Nephron progenitor cell (in vitro differentiated cells): ENCODE measurements at places on chromosomes 1 and 21.

- H3K36me3 ChIP-seq: no peaks in the 10 kb centered on the region
- no peak overlapping the region for H3K27ac ChIP-seq
- H3K4me3 ChIP-seq: no peak overlapping the region
- no peaks in the 10 kb centered on the region for H3K4me1 ChIP-seq
Measured at GRCh38 chr1:11855430-11855829, 3.3 kb downstream of the NPPB start.

DNA sequence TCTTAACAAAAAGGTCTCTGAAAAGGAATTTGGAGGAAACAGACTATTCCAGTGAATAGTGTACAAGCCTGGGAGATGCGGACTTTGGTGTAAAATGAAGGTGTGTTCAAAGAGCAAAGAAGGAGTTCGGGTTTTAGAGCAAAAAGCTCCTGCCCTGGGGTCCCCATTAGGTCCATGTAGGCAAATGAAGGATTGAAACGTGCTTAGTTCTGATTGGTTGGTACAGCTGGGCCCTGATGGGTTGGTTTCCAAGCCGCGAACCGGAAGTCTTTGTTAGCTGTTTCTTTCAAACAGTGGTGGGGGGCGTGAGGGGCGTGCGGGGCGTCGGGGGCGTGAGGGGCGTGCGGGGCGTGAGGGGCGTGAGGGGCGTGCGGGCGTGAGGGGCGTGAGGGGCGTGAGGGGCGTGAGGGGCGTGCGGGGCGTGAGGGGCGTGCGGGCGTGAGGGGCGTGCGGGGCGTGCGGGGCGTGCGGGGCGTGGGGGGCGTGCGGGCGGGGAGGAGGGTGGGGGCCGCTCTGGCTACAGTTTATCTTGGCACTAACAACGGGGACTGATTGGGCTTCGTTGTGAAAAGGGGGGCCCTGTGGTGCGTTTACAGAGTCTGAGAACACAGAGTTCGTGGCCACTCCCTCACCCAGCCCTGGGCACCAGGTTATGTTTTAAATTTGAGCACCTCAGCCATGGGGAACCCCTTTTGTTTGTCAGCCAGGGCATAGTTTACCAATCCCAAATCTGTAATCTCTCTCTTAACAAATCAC is 29.4 kb downstream of the LRRC3 start:
- no peaks in the 10 kb centered on the region for H3K36me3 ChIP-seq
- H3K4me1 ChIP-seq: peaks cover 23% of the 10 kb centered on the region
- H3K4me3 ChIP-seq: peak overlapping the region; percentile 80
- no peak for DNase-seq

- H3K4me3 ChIP-seq: no peak overlapping the region
- peaks cover 24% of the 10 kb centered on the region for H3K27me3 ChIP-seq
- H3K36me3 ChIP-seq: no peaks in the 10 kb centered on the region
- no peak for DNase-seq
Measured at GRCh38 chr1:204641936-204642335, 43.6 kb downstream of the LRRN2 start.

- H3K27me3 ChIP-seq: no peaks in the 10 kb centered on the region
- no peak for DNase-seq
- no peak overlapping the region for H3K4me3 ChIP-seq
- no peak overlapping the region for H3K27ac ChIP-seq
Measured at GRCh38 chr1:170700842-170701615, 37.1 kb downstream of the PRRX1 start.

DNA sequence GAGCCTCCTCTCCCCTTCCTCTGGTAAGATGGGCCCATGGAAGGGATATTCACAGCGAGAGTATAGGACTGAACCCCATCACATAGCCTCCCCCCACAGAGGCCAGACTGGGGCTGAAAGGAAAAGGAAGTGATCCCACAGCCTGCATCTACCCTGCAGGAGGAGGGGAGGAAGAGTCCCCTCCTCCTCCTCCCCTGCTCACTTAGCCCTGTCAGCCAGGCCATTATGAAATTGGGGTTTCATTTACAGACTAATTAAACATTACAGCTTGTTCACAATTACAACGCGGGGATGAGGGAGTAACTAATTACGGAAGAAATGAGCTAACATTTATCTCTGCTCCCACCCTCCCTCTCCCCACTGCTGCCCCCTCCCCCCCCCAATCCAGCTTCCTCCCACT is 25.4 kb downstream of the DMAP1 start:
- H3K27ac ChIP-seq: no peak overlapping the region
- H3K36me3 ChIP-seq: peaks cover 9% of the 10 kb centered on the region
- peaks cover 26% of the 10 kb centered on the region for H3K27me3 ChIP-seq

DNA sequence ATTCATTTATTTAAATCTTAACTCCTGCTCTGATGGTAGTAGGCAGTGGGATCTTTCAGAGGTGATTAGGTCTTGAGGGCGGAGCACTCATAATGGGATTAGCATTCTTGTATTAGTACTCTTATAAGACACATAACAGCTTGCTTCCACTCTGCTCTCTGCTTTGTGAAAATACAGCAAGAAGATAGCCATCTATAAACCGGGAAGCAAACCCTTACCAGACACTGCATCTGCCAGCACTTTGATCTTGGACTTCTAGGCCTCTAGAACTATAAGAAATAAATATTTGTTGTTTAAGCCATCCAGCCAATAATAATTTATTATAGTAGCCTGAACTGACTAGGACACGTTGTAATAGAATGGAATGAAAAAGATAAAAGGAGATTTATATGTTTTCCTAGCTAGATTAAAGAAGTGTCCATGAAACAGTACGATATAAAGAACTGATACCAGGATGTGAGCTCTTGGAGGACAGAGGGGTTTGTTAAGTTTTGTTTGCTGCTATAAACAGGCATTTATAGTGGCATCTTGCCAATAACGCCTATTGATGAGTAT is 869.9 kb downstream of the MRPL39 start:
- H3K4me1 ChIP-seq: no peaks in the 10 kb centered on the region
- no peaks in the 10 kb centered on the region for H3K27me3 ChIP-seq
- no peak for DNase-seq
- no peaks in the 10 kb centered on the region for H3K36me3 ChIP-seq

DNA sequence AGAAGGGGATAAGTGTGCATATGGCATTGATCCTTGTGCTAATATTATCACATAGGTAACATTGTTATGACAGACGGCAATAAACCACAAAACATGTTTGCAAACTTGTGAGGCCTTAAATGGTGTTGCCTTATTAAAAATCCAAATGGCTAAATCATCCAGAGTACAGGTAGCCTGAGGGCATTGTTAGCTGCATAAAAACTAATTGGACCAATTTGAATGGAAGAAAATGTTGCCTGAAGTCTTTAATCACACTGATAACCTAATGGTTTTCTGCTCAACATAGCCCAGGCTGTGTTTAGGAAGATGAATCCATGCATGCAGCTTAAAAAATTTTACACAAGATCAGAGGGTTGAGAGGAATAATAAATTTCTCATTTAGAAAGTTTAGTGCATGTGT is 19.4 kb upstream of the LRRC53 start:
- peaks cover 6% of the 10 kb centered on the region for H3K4me1 ChIP-seq
- peaks cover 2% of the 10 kb centered on the region for H3K27me3 ChIP-seq
- H3K36me3 ChIP-seq: no peaks in the 10 kb centered on the region
- no peak for DNase-seq
- H3K27ac ChIP-seq: no peak overlapping the region

DNA sequence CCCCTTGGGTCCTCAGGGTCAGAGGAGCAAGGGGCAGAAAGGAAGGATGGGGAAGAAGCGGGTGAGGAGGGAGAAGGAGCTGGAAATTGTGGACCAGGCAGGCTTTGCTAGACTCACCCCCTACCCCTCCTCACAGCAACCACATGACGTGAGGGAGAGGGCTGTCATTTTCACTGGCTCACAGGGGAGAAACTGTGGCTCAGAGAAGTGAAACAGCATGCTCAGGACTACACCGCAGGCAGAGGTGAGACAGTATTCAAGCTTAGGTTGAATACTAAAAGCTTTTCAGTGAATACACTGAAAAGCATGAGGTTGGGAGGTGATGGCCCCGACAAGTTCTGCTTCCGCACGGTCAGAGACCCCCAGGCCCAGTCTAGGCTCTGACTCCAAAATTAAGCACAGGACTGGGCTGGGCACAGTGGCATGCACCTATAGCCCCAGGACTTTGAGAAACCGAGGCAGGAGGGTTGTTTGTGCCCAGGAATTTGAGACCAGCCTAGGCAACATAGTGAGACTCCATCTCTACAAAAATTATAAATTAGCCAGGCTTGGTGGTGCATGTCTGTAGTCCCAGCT is 1.2 kb upstream of the CLEC20A start:
- H3K36me3 ChIP-seq: no peaks in the 10 kb centered on the region
- H3K4me3 ChIP-seq: no peak overlapping the region
- H3K27ac ChIP-seq: no peak overlapping the region
- peaks cover 3% of the 10 kb centered on the region for H3K27me3 ChIP-seq
- DNase-seq: no peak

GRCh38 chr1:1135339-1136136 is 19.6 kb upstream of the C1orf159 start:
- H3K4me1 ChIP-seq: peaks cover 19% of the 10 kb centered on the region
- H3K4me3 ChIP-seq: no peak overlapping the region
- peaks cover 56% of the 10 kb centered on the region for H3K27me3 ChIP-seq
- no peaks in the 10 kb centered on the region for H3K36me3 ChIP-seq
- no peak for DNase-seq
- H3K27ac ChIP-seq: no peak overlapping the region

GRCh38 chr21:44433791-44434567 is 21.3 kb upstream of the LRRC3 start:
- DNase-seq: no peak
- H3K4me1 ChIP-seq: peaks cover 14% of the 10 kb centered on the region
- peaks cover 5% of the 10 kb centered on the region for H3K36me3 ChIP-seq
- peaks cover 6% of the 10 kb centered on the region for H3K27me3 ChIP-seq

DNA sequence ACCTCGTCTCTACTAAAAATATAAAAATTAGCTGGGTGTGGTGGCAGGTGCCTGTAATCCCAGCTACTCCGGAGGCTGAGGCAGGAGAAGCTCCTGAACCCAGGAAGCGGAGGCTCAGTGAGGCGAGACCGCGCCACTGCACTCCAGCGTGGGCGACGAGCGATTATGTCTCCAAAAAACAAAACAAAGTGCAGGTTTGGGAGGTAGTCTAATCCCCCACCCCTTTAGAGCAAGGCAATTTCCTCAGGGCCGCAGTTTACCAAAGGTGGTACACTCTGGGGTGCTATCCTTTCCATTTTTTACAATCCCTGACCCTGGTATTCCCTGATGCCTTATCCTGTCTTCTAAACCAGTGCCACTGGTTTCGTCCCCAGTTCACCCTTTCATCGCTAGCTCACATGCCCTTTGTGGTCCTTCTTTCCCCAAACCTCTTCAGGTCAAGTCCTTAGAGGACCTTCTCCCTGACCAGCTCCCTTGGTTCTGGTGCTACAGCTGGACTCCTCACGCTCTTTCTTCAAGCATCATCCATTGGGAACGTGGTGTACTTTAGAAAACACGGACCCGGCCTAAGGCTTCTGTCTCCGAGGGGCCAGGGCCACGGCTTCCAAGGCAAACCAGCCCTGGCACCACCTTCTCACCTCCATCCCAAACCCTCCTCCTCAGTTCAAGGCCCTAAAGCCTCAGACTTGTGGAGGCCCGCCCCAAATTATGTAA is 873 bp downstream of the IFT25 start:
- H3K4me1 ChIP-seq: peaks cover 59% of the 10 kb centered on the region
- H3K27ac ChIP-seq: no peak overlapping the region
- H3K36me3 ChIP-seq: peaks cover 29% of the 10 kb centered on the region
- no peaks in the 10 kb centered on the region for H3K27me3 ChIP-seq

GRCh38 chr21:17391811-17392340 is 121.0 kb upstream of the CXADR start:
- no peak overlapping the region for H3K27ac ChIP-seq
- no peaks in the 10 kb centered on the region for H3K36me3 ChIP-seq
- no peak for DNase-seq
- no peak overlapping the region for H3K4me3 ChIP-seq

DNA sequence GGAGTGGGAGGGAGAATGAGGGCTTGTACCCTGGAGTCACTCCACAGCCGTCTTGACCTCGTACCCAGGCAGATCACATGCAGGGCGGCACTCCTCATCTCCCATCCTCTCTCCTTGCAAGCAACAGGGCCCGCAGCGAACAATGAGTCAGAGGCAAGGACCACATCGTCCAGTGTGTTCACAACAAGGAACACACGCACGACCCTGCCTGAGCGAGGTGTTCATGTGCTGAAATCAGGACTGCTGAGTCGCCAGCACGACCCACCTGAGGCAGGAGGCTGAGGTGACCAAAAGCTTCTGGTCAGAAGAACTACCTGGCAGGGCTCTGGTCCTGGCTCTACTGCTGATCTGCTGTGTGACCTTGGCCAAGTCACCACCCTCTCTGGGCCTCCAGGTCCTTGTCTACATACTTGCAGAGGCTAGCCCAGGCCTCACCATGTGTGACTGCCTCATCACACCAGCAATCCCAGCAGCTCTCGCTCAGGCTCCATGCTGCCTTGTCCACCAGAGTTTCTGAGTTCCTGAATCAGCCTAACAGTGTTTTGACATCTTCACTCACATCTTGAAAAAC is 78.0 kb downstream of the SSBP3 start:
- H3K36me3 ChIP-seq: no peaks in the 10 kb centered on the region
- DNase-seq: no peak
- H3K4me1 ChIP-seq: peaks cover 100% of the 10 kb centered on the region
- H3K27me3 ChIP-seq: peaks cover 2% of the 10 kb centered on the region

DNA sequence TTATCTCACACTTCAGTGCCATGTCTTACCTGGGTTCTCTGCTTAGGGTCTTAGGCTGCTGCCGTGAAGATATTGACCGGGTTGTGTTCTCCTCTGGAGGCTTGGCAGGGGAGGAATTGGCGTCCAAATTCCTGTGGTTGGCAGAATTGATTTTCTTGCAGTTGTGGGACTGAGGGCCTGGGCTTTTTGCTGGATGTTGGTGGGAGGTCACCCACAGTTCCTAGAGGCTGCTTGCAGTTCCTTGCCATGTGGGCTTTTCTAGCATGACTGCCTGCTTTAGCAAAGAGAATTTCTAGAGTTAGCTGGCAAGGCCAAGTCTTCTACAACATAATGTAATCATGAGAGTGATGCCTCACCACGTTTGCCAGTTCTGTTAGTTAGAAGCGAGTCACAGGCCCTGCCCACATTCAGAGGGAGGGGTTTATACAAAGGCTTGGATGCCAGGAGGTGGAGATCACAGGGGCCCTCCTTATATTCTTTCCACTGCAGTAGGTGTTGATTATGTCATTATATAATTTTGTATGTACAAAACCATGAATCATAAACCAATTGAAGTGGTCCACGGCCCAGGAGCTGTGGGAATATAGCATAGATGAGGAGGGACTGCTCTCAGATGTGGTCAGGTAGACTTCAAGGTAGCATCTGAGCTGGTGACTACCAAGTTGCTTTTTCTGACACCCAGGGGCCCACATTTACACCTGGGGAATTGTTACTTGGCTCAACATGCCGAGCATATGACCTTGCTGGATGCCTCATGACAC is 6.6 kb downstream of the UBL4B start:
- no peak for DNase-seq
- H3K4me3 ChIP-seq: no peak overlapping the region
- peaks cover 9% of the 10 kb centered on the region for H3K36me3 ChIP-seq
- H3K27me3 ChIP-seq: peaks cover 96% of the 10 kb centered on the region
- peaks cover 27% of the 10 kb centered on the region for H3K4me1 ChIP-seq
- no peak overlapping the region for H3K27ac ChIP-seq

DNA sequence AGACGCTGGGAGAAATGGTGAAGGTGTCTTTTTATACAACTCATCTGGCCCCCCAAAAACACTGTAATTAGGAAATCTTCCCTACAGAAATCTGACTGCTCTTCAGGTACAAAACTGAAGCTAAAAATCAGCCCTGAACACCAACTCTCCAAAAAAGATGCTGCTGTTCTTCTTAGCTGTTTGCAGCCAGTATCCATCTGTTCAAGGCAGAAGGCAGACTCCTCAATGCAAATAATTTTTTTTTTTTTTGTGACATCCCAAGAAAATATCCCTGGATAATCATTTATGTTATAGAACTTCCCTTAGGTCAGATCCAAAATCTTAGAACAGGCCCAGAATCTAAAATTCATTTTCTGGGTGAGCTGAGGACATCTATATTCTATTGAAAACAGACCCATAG is 36.5 kb downstream of the TRIT1 start:
- peaks cover 74% of the 10 kb centered on the region for H3K36me3 ChIP-seq
- H3K27ac ChIP-seq: no peak overlapping the region
- no peaks in the 10 kb centered on the region for H3K27me3 ChIP-seq
- peaks cover 29% of the 10 kb centered on the region for H3K4me1 ChIP-seq
- H3K4me3 ChIP-seq: no peak overlapping the region
